ENCODE measurements at places on chromosomes 5 and 9.

GRCh38 chr9:98369896-98370295, 114.4 kb upstream of the TBC1D2 start:
- DNase-seq, result no peak

DNA sequence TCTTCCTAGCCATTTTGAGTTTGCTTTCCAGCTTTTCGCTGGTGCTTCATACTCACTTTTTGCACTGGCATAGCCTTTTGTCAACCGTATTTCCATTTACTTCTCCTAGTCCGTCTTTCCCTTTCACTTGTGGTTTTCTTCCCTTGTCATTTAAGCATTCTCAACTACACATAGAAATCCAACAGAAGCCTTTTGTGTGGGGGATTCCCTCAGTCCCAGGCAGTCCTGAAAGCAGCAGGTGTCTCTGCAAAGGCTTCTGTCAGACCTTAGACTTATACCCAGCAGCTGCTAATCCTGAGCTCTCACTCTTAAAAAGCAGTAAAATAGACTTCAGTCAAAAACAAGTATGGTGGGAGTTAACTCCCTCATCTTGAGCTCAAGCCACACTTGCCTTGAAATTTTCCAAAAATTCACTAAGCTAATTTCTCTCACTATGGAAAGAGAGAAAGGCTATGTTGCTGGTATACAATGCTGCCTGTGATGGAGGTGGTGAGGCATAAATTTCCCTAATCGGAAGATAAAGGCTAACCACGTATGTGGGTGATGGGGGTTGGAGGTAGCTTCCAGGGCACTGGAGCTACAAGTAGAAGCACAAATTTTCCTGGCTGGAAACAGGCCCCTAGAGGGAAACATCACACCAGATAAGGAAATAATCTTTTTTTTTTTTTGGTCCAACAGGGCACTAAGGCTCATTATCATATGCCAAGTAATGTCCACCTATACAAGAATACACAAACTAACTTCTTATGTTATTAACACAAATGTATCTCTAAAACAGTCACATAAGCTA, 34.8 kb upstream of the IFNK start:
- DNase-seq, result no peak

DNA sequence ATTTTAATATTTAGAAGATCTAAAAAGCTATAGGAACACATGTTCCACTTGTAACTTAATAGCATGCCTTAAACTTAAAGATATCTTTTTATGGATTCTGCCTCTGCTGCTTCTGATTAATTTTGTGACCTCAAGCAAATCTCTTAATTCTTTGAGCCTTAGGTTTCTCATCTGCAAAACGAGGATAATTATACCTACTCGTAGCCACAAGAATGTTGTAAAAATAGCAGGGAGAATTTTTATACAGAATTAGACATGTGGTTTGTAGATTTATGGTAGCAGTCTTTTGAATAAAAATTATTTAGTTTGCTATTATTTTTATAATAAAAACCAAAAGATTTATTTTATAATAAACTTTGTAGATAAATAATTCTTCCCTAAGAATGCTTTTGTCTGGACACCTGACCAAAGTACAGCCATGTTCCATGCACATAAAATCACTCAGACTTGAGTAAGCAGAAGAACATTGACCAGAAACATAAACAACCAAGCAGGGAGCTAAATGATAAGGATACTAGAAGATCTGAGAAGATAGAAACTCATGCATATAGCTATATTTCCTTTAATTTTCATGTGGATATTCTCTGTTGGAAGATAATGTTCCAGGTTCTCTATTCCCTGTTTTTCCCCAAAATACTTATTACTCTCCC, 18.5 kb downstream of the C9orf85 start:
- DNase-seq, result no peak

- DNase-seq, result peak; percentile 17
Observed at GRCh38 chr9:127612939-127613582, 984 bp downstream of the STXBP1 start.

DNA sequence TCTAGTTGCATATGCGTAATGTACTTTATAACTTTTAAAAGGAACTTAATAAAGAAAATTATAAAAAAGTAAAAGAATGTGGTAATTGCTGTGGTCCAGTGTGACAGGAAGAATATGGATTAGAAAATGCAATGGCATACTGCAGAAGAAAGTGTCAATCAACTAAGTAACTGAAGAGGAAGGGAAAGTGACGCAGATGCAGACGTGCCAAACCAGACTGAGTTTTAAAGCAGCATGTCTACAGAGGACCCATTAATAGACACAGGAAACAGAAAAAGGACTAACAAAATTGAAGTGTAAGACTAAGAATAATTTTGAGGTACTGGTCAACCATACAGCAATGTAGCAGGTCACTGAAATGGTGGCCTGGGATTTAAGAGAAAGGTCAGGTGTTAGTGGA, 73.3 kb downstream of the DPYSL3 start:
- DNase-seq, result no peak

Data from effector CD4-positive, alpha-beta T cell (primary cell).